ENCODE measurements at places on chromosomes 13 and 19.

GRCh38 chr13:50842990-50843256 lies 569 bp downstream of the DLEU7 start:
- no peak for DNase-seq

DNA sequence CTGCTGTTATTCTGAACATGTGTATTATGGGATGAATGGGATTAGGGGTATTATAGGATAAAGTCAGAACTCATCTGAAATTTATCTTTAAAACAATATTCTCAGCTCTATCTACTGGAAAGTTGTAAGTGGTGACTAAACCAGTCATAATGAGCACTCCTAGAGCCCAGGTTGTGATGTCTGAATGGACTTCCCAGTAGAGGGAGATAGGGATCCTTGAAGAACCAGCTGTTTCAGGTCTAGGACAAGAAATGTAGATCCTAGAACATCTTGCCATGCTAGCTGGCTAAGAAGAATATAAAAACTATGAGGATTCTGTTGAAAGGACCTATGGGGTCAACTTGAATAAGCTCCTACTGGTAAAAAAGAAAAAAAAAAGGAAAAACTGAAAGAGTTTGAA lies 310.8 kb downstream of the SLC7A1 start:
- no peak for DNase-seq

- DNase-seq: no peak
These were observed 2.8 kb downstream of the TBC1D17 start for GRCh38 chr19:49880162-49880869.

DNA sequence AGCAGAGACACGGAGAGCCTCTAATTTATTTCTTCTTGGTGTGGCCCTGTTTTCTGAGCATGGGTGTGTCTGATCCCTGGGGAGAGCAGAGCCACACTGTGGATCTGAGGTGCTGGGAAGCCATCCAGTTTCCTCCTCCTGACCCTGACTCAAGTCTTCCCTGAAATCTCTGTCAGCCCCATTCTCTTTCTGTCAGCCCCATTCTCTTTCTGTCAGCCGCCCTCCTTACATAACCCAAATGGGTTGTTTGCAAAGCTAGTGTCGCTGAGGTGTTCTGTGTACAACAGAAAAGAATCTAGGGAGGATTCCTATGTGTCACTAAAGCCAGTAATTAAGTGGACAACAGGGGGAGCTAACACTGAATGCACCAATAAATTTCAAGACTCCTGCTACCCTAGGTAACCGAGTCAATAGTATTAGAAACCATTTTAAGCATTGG lies 50.2 kb downstream of the LRCH1 start:
- DNase-seq: no peak

DNA sequence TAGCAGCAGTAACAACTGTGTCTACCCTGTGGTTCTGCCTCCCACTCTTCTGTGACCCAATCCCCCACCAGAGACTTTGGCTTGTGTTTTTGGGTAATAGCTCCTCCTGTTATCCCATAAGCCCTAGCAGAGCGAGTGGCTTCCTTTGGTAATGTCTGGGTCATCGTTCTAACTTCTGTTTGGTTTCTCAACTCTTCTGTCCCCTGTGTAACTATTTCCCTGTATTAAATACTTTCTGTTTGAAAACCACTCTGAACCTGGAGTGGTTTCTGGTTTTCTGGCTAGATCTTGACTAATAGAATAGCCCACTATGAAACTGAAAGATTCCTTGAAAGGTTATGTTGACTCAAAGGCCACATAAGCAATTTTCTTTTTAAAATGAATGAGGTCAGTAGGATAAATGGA lies 350.0 kb downstream of the DCT start:
- DNase-seq: no peak

- DNase-seq: no peak
These were observed 370.0 kb downstream of the FGF9 start for GRCh38 chr13:22040810-22041364.

- no peak for DNase-seq
These were observed 299.3 kb upstream of the SLITRK6 start for GRCh38 chr13:86098511-86098910.

DNA sequence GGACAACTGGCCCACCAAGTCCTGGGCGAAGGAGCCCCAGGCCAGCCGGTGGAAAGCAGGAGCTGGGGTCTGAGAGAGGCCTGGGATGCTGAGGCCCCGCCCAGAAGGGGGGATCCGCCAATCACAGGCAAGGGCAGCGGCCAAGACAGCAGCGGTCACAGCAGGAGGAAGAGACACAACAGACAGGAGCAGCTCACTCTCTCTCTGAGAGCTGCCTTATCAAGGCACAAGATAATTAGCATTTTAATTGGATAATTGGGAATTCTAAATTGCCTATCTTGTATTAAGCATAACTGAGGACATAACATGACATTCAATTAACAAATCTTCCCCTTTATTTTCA lies 46.2 kb downstream of the CEBPG start:
- peak; percentile 70 for DNase-seq

DNA sequence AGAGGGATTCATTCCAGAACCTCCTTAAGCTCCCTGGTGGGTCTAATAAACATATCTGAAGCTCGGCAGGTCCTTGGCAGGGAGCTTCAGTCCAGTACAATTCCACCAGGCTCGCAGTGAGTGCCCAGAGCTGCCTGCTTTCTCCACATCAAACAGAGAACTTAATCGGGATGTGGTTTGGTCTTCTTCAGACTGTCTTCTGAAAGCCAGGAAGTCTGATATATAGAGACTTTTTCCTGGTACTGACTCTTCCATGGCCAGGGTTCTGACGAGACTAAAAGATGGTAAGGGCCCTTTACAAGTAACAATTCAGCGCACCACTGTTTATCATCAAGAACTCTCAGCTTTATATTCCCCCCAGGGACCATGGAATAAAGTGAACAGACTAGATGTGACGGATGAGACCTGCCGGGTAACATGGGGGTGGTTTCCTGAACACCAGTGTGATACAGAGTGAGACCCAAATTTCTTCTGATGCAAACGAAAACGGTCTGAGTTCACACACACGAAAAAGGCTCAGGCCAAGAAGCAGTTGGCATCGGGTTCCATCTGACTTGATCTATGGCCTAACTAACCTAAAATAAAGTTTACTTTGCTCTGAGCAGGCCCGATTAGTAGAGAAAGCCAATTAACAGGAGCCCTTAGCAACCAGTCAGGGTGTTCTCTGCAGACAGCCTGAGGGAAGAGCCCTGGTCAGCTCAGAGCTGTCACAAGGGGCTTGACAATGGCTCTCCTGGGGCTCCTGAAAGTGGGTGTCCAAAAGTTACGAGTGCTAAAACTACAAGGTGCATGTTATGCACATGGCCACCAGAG lies 29.0 kb downstream of the RANBP3 start:
- DNase-seq: no peak

DNA sequence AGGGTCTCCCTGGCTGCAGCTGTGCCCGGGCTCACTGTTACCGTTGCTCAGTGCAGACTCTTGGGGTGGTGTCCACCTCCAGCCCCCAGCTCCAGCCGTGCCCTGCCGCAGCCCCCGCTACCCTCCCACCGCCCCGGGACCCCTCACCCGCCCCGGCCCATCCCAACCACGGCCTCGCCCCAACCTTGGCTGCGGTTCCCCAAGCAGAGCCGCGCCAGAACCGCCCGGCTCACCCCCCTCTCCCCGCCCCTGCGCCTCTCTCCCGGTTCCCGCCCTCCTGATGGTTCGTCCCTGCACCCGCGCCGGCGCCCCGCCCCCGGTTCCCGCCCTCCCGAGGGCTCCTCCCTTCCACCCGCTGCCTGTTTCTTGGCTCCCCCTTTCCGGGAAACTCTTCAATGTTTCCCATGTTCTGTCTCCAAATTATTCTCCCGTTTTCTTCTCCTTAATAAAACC lies 40.3 kb downstream of the ANKRD10 start:
- DNase-seq: peak; percentile 90

DNA sequence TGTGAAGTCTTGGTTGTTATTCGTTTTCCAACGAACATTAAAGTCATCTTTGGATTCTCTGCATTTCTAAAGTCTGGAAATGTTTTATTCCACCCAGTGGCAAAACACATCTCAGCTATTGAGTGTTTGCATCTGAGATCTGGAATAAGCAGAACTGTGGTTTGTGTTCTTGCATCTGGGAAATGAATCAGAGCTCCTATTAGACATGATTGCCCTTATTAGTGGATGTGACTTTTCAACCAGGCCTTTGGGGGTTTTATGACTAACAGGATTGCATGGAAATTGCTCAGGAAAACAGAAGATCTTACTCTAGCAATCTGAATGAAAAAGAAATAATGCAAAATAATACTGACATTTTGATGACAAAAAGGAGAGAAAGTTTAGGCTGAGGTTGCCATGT lies 488.8 kb downstream of the IRS2 start:
- no peak for DNase-seq

All from nephron progenitor cell (in vitro differentiated cells).